ENCODE measurements at places on chromosomes 4 and X. TPM values are rescaled to one million over a fixed set of nuclear protein-coding genes. Genes with fewer than 3 reads are reported as not detected.

Gene LGI2
- total RNA-seq, result not detected

Gene SLC6A8
- total RNA-seq, result 15.7 TPM

Gene FHDC1
- 0.30 TPM for total RNA-seq

Gene FRMD7
- not detected for total RNA-seq

Gene FAM53A
- 2.6 TPM for total RNA-seq

DNA sequence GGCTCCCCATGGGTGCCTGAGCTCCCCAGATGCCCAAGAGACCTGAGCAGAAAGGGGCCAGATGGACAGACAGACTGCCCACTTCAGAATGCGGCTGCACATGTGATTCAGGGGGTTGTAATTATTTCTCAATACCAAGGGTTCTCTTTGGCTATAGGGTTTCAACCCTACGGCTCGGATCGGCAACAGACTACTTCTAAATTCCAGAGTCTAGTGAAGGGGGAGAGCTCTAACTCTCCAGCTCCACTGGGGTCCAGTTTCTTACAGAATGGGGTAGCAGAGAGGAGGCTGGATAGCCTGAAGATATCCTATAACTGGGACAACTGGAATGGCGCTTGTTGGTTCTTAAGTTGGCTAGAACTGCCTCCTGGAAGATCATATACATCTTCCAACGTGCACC is 136.3 kb downstream of the MGST2 start:
- no peak for DNase-seq

DNA sequence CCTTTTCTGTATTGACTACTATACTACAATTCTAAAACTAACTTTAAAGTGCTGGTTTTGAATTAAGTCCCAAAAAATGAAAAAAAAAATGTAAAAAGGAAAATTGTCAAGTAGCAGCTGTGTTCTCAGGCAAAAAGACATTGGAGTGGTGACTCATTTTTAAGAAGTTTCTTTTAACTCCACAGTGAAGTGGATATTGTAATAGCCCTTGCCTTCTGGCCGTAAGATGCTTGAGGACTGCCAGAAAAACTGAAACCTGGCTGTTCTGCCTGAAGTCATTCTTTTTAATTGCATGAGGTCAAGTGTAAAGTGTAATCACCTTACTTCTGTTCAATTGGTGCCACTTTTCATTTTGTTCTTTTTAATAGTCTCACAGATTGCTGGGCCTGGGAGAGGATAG is 28.9 kb downstream of the SPANXD start:
- no peak for DNase-seq

- no peak for DNase-seq
These were observed 246.6 kb downstream of the OPHN1 start for GRCh38 chrX:68186552-68187262.
